Stimulated activated CD4-positive, alpha-beta T cell treated with anti-CD3 and anti-CD28 coated beads, TNF-alpha, amount 100 ng/mL, for 4 hours (primary cell): ENCODE measurements at places on chromosomes 6 and 20.

DNA sequence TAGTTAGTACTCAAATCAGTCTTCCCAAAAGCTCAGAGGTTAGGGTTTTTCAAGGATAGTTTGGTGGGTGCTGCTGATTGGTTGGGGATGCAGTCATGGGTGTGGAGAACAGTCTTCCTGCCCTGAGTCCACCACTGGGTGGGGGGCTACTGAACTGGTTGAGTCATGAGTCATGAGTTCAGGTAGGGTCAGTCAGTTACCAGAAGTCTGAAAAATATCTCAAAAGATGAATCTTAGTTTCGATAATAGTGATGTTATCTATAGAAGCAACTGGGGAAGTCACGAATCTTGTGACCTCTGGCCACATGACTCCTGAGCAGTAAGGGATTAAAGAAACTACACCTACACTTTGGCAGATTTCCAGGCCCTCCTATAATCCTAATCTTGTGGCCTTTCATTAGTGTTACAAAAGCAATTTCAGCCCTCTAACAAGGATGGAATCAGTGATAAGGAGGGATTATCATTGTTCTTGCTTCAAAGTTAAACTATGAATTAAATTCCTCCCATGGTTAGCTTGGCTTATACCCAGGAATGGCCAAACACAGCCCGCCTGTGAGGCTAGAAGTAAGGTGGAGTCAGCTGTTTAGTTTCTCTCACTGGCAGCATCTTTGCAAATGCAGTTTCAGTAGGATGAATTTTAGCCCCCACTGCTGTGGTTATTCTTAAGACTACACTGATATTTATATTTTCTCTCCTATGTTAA lies 33.3 kb upstream of the NKAIN2 start:
- no peak for DNase-seq

GRCh38 chr20:36447101-36447500 lies 94.2 kb upstream of the MYL9 start:
- no peak for DNase-seq

- DNase-seq: no peak
These were observed 51.9 kb downstream of the IL22RA2 start for GRCh38 chr6:137121401-137121997.

- no peak for DNase-seq
These were observed 6.0 kb downstream of the LHFPL5 start for GRCh38 chr6:35810971-35811698.

DNA sequence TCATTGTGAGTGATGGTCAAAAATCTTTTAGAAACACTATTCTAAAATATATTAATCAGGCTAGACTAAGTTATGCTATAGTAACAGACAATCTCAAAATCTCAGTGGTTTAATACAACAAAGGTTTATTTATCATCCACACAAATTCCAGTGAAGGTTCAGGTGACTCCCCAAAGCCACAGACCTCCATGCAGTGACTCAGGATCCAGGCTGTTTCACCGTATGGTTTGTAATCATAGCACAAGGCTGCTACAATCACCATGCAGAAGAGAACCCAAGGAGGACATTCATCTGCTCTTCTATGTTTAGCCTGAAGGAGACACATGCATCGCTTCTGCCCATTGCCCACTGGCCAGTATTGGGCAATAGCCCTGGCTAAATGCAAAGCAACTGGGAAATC lies 46.2 kb downstream of the BFSP1 start:
- no peak for DNase-seq

DNA sequence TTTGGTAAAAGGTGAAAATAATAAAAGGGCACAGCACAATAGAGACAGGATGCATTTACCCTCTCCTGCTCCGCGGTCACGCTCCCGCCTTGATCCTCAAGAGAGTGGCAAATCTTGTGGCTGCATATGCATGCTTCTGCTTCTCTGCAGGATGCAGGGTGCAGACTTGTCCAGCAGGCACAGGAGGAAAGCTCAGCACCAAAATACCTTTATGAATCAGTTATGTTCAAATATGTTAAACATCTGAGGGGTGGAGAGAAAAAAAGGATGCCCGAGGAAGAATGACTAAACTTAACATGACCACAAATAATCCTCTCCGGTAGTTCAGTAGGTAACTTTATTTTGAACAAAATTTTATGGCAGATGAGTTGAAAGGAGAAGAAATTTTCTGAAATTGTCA lies 366.1 kb upstream of the SOX4 start:
- no peak for DNase-seq

DNA sequence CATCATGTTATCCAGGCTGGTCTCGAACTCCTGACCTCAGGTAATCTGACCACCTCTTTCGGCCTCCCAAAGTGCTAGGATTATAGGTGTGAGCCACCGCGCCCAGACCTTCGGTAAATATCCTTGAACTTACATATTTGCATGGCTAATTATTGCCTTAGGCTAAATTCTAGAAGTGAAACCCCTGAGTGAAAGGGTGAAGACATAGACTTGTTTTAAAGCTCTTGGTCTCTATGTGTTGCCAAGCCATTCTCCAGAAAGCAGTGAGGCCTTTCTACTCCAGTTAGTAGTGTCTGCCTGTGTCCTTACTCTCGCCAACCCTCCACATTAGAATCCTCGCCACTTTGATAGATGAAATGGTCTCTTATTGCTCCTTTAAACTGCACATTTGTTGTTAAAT lies 2.6 kb upstream of the NOTCH4 start:
- DNase-seq: no peak

- DNase-seq: no peak
These were observed 547 bp downstream of the SAMD5 start for GRCh38 chr6:147508866-147509608.

DNA sequence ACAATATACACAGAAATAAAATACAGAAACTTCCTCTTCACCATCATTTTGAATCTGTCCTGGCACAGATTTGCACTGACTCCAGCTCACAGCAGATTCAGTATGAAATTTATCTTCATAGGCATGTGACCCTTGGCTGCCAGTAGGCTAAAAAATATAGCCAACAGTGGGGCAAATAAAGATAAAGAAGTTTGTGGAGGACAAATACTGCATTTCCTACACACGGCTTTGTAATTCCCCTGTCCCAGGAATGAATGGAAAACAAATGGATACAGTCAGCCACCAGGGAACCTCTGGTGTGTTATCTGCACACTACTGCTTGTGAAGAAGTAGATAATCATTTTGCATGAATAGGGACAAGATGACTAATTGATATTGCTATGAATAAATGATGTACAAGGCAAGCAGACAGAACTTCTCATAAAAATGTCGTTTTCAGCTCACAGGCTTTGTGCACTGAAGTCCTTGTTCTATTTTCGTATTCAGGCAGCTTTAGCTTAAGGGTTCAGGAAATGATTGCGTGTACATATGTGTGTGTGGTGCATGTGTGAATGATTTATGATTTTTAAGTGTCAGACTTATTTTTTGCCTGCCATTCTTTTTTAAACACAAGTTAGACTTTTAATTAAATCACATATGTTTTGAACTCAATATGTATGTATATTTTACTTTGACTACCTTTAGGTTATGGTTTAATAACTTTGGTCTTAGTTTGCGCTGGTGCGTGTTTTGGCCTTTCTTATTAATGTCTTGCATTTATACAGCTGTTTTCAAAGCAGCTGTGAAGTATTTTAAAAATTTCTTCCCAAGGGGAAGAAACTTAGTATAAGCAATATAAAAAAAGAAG lies 543.8 kb upstream of the JAG1 start:
- DNase-seq: no peak

- no peak for DNase-seq
These were observed 115.1 kb upstream of the FRMD1 start for GRCh38 chr6:168193816-168194721.

- no peak for DNase-seq
These were observed 700.8 kb downstream of the RFPL4B start for GRCh38 chr6:113047932-113048331.

DNA sequence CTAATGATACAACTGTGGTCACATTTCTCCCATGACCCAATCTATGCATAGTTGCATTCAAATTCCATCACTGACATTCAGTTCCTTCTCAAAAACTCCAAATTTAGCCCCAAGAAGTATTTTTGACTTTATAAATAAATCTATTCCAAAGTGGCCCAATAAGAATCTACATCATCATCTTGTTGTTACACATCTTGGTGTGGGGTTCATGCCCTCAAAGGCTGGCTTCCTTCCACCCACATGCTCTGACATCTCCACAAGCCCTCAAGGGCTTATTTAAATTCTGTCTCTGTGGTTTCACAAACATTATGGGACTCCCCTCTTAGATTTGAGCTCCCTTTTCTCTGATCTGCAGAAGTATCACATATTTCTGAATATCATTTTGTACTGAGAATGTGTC lies 585.3 kb upstream of the BTBD3 start:
- DNase-seq: no peak

DNA sequence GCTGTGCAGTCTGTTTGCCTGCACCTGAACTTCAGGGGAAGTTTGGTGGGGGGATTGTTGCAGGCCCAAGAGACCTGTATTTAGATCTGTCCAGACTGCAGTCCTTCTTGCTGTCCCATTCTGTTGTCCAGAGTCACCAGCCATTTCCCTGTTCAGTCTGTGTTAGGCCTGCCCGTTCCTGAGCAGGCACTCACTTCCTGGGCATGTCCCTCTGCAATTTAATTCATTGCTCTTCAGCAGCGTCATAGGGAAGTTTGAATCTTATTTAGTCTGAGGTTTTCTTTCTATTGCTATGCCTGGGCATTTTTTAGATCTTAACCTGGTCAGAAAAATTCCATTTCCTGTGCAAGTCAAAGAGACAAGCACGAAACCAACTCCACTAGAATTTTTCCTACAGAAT lies 190.2 kb downstream of the DTNBP1 start:
- no peak for DNase-seq

GRCh38 chr6:161947371-161947770 lies 673.5 kb upstream of the AGPAT4 start:
- no peak for DNase-seq

DNA sequence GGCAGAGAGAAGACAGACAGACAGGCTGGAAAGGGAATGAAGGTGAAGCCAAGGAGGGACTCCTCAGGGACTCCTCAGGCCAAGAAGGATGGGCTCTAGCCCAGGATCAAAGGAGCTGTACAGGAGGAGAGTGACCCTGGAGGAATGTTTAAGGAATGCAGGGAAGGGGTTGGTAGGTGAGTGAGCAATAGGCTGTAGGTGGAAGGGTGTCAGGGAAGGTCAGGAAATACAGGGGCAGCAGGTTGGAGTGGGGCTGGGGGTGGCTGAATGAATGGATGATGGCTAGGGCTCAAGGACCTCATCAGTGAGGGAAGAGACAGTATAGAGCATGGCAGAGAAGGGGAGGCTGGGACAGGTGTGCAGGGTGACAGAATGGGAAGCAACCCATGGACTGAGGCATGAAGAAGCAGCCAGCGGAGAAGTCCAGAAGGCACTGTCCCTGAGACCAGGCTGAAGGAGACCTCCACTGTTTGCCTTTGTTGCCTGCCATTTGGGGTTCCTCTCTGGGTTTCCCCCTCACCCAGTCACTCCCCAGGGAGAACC lies 13.2 kb downstream of the SYNGAP1 start:
- DNase-seq: no peak

DNA sequence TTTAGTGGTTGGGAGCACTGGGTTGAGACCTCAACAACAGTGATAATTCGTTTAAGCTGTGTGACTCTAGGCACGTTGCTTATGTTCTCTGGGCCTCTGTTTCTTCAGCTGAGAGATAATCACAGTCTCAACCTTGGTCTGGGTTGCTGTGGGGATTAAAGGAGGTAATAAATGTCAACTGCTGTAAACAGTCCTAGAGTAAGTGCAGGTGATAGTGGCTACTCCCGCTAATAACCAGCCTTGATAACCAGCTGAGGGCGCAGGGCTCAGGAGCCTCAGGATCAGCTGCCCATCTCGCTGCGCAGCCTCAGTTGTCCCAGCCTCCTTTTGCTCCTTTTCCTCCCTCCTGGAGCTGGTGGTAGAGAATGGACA lies 58.0 kb downstream of the JARID2 start:
- no peak for DNase-seq

- no peak for DNase-seq
These were observed 73.3 kb downstream of the HUS1B start for GRCh38 chr6:583635-584034.

- no peak for DNase-seq
These were observed 40.6 kb downstream of the TXLNB start for GRCh38 chr6:139251045-139251690.

- no peak for DNase-seq
These were observed 37.7 kb downstream of the ARHGAP18 start for GRCh38 chr6:129672341-129672682.

- DNase-seq: no peak
These were observed 273.2 kb downstream of the HIVEP2 start for GRCh38 chr6:142671791-142672190.

DNA sequence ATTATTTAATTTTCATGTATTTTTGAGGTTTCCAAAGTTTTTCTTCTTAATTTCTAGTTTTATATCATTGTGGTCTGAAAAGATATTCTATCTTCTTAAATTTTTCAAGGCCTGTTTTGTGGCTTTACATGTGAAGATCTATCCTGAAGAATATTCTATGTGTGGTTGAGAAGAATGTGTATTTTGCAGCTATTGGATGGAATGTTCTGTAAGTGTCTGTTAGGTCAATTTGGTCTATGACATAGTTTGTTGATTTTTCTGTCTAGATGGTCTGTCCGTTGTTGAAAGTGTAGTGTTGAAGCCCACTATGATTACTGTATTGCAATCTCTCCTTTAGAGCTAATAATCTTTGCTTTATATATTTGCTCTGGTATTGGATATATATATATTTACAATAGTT lies 125.7 kb downstream of the CRYBG1 start:
- no peak for DNase-seq

DNA sequence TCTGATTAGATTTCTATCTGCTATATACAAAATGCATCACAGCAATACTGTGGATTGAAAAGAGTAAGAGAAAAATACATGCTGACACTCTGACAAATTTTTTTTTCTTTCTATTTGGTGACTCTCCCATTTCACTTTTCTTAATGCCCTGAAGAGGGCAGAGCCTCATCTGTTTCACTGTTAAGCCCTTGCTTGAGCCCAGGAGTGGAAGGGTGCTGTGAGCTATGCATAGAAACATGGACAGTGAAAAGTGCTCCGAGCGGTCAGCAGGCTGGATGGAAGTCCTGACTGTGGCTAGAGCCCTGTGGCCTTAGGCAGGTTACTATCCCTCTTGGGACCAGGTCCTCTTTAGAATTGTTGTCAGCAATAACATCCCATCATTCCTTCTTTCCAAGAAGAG lies 17.4 kb upstream of the CSE1L start:
- DNase-seq: no peak

- DNase-seq: no peak
These were observed 37.8 kb downstream of the ELOVL5 start for GRCh38 chr6:53310771-53311585.

DNA sequence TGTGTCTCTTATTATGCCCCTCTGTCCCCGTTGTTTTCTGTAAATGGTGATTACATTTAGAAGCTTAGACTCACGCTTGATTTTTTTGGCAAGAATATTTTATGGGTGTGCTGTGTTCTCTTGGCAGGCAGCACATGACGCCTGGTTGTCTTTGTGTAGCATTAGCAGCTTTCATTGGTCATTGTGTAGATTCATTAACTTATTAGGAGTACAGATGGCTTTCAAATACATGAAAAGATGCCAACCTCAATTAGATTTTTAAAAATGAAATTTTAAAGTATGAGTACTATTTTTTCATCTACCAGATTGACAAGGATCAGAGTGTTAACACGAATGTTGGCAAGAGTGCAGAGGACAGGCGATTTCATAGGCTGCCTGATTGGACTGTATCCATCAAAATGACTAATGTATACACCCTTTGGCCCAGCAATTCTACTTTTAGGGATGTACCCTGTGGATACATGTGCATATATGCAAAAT lies 15.2 kb downstream of the COX4I2 start:
- DNase-seq: no peak
